ENCODE measurements at places on chromosomes 6 and 20.

DNA sequence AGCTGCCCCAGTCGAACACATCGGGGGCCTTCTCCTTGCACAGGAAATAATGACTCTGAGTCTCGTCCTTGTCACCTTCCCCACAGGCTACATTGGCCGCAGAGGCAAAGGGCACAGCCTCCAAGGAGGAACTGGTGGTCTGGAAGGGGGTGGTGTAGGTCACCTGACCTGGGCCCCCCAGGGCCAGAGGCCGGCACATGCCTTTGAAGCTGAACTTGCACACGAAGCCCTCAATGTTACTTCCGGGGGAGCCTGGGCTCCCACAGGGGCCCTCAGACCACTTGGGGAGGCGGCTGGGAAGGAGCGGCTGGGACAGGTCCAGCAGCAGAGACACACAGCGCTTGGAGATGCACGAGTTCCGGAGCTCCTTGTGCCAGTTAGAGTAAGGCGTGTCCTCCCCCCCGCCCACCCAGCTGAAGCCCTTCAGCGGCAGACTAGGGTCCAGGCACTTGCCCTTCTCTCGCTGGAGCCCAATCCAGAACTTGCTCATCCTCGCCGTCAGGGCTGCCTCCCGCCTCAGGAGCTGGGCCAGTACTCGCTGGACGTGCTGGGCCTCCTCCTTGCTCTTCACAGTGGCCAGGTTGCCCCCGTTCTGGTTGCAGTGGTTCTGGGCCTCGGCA, 578 bp downstream of the CD93 start:
- DNase-seq = no peak

DNA sequence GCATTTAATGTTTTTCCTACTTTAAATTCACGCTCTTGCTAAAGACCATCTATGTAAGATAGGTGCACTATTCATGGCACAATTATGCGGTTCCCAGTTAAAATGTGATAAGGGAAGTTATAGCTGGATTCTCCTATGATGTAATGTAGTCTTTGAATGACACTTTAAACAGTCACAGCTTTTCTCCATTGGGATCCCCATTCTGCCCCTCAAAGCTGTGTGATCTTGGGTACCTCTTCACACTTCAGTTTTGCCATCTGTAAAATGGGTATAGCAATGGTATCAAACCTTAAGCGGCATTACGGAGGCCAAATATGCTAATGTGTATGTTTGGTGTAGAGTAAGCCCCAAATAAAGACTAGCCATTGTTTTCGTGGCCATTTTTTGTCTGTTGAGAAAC, 64.7 kb upstream of the ZNF217 start:
- DNase-seq = no peak

DNA sequence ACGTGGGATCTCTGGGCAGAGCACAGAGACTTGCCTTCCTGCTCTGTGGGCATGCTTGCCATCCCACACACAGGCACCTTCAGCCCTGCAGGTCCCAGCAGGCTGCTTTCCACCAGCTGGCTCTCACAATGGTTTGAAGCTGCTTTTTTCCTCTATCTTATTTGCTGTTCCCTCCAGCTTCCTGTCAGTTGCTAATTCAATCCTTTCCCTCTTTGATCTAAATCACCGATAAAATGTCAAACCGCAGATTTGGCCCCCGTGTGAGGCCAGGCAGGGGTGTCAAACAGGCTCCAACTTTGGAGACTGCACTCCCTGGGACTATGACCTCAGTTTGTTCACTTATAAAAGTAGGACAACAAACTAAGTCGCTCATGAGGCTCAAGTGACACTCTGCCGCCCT, 40.6 kb upstream of the PCMTD2 start:
- DNase-seq = no peak

DNA sequence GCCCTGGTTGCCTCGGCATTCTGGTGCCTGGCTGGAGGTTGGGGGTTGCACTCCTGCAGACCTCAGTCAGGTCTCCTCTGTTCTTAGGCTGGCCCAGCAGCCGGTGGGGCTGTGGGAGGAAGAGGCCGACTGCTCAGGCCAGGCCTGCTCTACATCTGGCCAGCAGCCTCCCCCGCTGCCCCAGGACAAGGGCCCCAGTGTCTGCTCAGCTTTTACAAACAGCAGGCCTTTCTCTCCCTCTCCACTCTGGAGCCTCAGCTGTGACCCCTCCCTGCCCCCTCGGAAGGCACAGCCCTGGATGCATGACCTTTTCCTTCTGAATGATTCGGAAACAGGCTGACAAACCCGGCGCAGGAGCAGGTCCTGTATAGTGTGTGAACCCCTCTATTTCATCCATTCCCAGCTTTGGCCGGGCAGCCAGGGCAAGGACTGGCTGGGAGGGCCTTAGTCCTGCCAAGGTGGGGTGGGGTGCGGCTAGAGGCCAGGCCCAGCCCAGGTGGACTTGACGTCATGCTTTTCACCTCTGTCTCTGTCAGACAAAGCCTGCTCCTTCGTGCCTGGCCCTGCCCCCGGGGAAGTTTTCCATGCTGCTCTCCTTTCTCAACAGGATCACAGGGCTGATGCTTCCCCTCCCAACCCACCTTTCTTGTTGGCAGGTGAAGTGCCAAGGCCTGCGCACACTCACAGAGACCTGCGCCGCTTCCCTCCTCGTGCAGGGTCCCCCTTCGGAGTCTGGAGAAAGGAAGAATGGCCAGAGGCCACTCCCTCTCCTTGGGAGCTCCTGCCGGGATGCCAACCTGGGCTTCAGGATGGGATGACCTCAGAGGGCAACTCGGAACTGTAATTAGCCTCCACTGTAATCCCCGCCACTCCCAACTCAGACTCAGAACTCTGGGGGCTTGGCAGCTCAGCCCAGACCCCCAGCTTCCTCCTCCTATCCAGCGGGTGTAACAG, 10.1 kb upstream of the ITPR3 start:
- DNase-seq = no peak

GRCh38 chr6:127939442-127940066, 38.7 kb upstream of the THEMIS start:
- DNase-seq = peak; percentile 18

DNA sequence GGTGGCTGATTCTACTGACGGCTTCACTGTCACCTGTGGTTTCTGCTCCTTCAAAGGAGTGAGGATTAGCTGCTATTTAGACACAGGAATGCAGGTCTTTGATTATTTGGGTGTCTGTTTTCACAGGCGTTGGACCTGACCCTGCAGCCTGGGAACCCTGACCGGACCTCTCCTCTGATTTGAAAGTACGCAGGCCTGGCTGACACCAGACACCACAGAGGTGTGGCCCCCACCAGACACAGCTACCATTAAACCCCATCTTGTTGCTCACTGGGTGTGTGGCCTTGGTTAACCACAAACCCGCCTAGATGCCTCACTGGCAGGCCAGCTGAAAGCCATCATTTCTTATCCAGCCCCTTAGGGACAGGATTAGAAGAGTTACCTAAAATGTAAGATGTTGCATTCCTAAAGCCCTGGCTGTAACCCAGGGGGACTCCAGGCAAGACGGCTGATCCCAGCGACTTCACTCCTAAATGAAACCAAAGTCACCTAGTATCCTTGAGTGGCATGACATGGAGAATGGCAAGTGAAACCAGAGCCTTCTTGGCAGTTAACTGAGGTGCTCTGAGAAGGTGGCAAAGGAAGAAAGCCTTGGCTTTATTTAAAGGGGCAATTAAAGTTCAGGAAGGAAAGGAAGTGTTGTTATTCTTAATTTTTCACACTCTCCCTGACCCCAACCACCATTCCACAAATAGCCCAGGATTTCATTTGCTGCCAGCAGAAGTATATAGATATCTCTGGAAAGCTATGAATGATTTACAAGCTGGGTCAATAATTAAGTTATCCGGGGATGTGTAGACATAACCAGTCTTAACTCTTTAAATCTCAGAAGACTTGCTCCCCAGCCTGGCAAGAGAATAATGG, 169.9 kb downstream of the QRSL1 start:
- no peak for DNase-seq

DNA sequence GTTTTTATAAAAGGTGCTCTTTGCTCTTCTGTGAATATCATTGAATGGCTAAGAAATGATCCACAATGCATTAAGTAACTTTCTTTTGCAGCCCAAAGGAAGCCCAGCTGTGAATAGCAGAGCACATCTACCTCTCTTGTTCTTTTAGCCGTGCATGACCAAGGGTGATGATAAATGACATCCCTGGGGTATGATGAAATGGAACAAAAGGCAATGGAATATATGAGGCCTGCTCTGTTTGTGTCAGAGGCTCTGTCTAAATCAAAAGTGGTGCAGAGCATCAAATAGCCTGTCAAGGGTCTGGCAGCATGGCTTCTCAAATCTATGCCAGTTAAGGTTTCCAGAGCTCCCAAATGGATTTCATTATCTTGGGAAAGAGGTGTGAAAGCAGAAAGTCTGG, 362.6 kb upstream of the RNF217 start:
- no peak for DNase-seq

DNA sequence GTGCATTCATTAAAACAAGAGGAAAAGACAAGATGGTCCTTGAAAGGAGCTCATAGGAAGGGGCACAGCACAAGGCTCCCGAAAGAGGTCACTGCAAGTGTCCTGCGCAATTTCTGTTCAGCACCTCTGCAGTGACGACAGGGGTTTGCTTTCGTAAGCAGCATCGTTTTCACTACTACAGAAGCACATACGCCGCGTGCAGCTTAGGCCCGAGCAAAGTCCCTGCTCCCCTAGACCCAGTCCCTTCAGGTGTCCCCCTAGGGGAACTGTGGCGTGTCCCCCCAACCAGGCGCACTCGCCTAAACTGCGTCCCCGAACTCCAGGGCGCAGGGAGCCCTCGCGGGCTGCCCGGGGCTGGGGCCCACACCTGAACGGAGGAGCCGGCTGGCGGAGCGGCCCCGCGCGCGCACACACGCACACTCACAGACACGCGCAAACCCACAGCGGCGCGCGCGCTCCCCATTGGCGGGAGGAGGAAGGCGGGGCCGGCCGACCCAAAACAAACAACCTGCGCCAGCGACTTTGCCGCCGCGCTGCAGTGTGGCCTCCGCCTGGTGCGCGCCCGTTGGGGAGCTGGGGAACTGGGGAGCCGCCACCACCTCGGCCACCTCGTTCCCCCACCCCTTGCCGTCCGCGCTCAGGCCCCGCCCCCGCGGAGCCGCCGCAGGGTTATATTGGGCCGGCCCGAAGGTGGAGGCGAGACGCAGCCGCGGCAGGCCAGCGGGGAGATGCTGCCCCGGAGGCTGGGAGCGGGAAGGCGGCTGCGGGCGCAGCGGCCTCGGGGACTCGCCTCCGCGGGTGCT, at the start of gene FOXQ1:
TSS of gene FOXQ1 (plus strand) at position 699 of the 803 bp plus-strand sequence. CDS start 607 bp downstream, outside the sequence.
- no peak for DNase-seq

- DNase-seq = no peak
Observed at GRCh38 chr20:10474606-10475184, 39.6 kb downstream of the SLX4IP start.

DNA sequence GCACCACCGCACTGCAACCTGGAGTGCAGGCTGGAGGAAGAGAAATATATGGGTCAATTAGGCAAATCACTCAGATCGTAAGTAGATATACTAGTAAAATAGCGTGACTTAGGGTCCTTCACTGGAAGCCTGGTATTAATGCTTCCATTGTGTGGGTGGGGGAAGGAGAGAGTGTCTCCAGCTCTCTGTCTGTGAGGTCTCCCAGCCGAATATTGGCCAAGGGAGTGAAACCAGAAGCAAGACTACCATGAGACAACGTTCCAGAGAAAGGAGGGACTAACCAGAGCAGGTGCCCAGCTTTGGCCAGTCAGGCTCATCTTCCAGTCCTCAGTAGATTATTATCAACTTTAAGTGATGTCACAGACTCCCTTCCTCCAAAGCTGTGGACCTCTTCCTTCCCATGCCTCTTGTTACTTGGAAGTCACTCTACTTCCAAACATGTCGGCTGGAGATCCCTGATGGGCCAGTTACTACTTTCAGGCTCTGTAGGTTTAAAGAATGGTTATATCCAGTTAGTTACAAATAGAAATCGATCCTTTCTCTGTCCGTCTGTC, 28.8 kb downstream of the MTHFD1L start:
- no peak for DNase-seq

DNA sequence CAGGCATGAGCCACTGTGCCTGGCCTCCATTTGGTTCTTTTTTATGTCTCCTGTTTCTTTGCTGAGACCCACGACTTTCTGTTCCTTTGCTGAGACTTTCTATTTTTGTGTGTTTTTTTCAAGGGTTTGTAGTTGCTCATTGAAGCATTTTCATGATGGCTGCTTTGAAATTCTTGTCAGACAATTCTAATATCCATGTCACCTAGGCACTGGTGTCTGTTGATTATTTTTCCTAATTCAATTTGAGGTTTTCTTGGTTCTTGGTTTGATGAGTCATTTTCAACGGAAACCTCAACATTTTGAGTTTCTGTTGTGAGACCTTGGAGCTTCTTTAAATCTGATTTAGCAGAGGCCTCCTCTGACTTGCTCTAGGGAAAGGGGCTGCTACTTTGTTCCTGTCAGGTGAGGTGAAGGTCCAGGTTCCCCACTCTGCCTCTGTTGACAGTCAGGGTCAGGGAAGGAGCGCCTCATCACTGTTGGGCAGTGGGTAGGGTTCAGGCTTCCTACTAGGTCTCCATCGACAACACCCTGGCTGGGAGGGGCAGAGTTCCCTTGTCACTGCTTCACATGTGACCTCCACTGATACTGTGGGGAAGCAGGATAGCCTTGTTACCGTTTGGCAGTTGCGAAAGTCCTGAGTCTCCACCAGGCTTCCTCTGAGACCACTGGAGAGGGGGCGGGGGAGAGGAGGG, 67.2 kb upstream of the RNF24 start:
- DNase-seq = no peak

DNA sequence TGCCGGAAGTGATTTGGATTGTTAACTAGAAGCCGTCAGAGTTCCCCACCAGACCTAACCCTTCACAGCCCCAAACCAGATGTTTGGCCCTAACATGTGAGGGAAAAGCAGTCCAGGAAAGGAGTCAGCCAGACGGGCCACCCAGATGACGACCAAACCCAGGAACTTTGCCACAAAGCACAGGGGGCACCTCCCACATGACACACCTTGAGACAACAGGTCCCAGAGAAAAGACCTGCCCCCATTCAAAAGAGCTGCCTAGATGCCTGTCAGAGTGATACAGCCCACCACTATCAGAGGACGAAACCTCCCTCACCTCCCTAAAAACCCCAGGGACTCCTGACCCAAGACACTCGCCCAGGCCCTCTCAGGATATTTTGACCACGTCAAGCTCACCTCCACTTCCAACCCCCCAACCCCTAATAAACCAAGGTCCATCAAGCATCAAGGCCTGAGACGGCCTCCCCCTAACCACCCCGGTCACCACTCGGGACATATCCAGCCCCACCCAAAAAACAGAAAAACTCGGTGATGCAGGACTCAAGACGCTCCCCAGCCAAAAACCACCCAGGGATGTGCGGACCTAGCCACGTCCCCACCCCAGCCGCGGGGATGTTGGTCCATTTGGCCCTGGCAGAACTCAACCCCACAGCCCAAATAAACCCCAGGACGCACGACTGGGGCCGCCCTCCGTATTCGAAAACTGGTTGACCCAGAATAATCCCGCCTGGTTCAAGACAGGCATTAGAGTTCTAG, 662 bp downstream of the ZNF343 start:
- DNase-seq = no peak

DNA sequence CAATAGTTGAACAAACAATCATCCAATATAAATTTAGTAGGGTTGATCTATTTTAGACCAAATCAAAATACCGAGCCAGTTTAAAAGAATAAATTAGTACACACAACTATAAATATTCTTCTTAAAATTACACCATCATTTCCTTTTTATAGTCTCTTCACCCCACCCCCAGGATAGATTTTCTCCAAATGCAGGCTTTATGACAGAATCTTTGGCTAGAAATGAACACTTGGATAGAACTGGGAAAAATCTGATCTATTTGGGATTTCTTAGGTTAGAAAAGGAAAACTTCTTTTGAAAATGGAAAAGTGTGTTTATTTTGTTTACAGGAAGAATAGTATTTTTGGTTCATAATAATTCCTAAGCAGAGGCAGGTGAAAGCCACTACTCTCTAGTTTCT, 74.6 kb downstream of the HMGN3 start:
- no peak for DNase-seq

- DNase-seq = no peak
Observed at GRCh38 chr6:142842418-142843261, 102.3 kb downstream of the HIVEP2 start.

Measured in fibroblast of the conjunctiva (primary cell).